ENCODE measurements at places on chromosomes 12 and 14. TPM values are rescaled to one million over a fixed set of nuclear protein-coding genes. Genes with fewer than 3 reads are reported as not detected.

Gene GDF3
- total RNA-seq, result not detected

Gene CEP128
- total RNA-seq, result 35.7 TPM

Gene ITGB7
- not detected for total RNA-seq

Gene GLIPR1L2
- not detected for total RNA-seq

Gene KRT8
- 16.2 TPM for total RNA-seq

Gene CCDC197
- not detected for total RNA-seq

DNA sequence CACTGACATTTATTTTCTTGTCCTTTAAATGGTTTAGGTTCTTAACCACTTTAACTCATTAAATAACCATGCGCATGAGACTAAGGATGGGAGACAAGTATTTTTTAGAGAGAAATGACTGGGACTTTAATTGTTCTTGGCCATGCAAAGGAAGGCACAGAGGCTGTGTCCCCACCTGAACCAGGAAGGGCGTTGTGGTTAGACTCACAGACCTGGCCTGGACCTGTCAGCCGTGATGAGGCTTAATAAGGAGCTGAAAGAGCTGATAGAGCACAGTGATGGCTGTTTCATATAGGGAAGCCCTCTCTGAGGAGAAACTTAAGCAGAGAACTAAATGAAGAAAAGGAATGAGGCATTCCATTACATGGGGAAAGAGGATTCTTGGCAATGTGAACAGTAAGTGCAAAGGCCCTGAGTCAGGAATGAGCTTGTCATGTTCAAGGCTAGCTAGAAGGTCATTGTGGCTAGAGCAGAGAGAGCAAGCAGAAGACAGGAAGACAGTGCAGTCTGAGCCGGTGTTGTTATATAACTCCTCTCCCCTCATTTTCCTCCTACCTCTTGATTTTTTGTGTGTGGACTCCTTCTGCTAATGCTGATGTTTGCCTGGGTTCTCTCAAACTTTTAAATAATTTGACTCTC lies 74.4 kb upstream of the ANO4 start:
- H3K36me3 ChIP-seq, result no peaks in the 10 kb centered on the region
- no peaks in the 10 kb centered on the region for H3K4me1 ChIP-seq
- no peak overlapping the region for H3K4me3 ChIP-seq
- no peak overlapping the region for H3K27ac ChIP-seq
- DNase-seq, result no peak

DNA sequence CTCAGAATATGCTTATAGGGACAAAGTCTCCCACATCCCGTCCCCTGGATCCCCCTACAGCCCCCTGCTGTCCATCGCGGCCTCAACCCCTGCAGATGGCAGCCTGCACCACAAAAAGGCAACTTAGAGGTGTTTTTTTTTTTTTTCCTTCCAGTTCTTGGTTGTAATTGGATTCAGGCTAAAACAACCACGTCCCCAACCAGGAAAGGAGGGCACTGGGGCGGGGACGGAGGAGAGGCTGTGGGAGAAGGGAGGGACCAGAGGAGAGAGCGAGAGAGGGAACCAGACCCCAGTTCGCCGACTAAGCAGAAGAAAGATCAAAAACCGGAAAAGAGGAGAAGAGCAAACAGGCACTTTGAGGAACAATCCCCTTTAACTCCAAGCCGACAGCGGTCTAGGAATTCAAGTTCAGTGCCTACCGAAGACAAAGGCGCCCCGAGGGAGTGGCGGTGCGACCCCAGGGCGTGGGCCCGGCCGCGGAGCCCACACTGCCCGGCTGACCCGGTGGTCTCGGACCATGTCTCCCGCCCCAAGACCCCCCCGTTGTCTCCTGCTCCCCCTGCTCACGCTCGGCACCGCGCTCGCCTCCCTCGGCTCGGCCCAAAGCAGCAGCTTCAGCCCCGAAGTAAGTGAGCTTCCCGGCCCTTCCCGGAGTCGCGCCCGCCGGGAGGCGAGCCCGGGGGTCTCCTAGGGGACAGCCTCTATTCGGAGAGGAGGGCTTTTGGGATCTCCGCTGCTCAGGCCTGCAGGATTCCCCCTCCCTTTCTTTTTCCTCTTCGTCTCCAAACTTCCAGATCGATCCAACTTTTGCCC lies at the start of gene MMP14:
Gene MMP14, plus strand, starts transcription at position 285 of the 813 bp plus-strand sequence. Its CDS starts 233 bp downstream, at position 518.
- peaks cover 24% of the 10 kb centered on the region for H3K36me3 ChIP-seq
- H3K4me1 ChIP-seq, result peaks cover 20% of the 10 kb centered on the region
- peak within 1 kb of the TSS; percentile 79 for H3K4me3 ChIP-seq
- no peaks in the 10 kb centered on the region for H3K27me3 ChIP-seq
- DNase-seq, result peak; percentile 83
- peak within 1 kb of the TSS; percentile 89 for H3K27ac ChIP-seq

- H3K4me1 ChIP-seq, result no peaks in the 10 kb centered on the region
- no peak for DNase-seq
- no peaks in the 10 kb centered on the region for H3K27me3 ChIP-seq
- no peak overlapping the region for H3K27ac ChIP-seq
Observed at GRCh38 chr14:94111276-94112095, 950 bp downstream of the IFI27 start.

DNA sequence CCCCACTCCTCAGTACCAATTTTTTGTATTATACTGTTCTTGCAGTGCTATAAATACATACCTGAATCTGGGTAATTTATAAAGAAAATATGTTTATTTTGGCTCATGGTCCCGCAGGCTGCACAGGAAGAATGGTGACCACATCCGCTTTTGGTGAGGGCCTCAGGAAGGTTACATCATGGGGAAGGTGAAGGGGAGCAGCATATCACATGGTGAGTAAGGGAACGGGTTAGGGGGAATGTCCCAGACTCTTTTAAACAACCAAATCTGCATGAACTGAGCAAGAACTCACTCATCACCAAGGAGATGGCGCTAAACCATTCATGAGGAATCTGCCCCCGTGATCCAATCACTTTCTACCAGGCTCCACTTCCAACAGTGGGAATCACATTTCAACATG lies 40.0 kb downstream of the OSBPL8 start:
- H3K4me3 ChIP-seq, result no peak overlapping the region
- H3K36me3 ChIP-seq, result peaks cover 4% of the 10 kb centered on the region
- DNase-seq, result no peak

- no peaks in the 10 kb centered on the region for H3K4me1 ChIP-seq
- H3K4me3 ChIP-seq, result no peak overlapping the region
- no peak for DNase-seq
- peaks cover 5% of the 10 kb centered on the region for H3K36me3 ChIP-seq
- H3K27me3 ChIP-seq, result no peaks in the 10 kb centered on the region
Observed at GRCh38 chr12:106499628-106500027, 83.2 kb upstream of the RFX4 start.

- peaks cover 70% of the 10 kb centered on the region for H3K27me3 ChIP-seq
- no peaks in the 10 kb centered on the region for H3K36me3 ChIP-seq
- no peak overlapping the region for H3K27ac ChIP-seq
- no peaks in the 10 kb centered on the region for H3K4me1 ChIP-seq
- DNase-seq, result no peak
Observed at GRCh38 chr12:5439788-5440300, 7.9 kb downstream of the NTF3 start.

GRCh38 chr14:100072783-100073346 lies 7.6 kb downstream of the EVL start:
- H3K27me3 ChIP-seq, result no peaks in the 10 kb centered on the region
- H3K36me3 ChIP-seq, result no peaks in the 10 kb centered on the region
- H3K4me1 ChIP-seq, result peaks cover 7% of the 10 kb centered on the region
- DNase-seq, result no peak

DNA sequence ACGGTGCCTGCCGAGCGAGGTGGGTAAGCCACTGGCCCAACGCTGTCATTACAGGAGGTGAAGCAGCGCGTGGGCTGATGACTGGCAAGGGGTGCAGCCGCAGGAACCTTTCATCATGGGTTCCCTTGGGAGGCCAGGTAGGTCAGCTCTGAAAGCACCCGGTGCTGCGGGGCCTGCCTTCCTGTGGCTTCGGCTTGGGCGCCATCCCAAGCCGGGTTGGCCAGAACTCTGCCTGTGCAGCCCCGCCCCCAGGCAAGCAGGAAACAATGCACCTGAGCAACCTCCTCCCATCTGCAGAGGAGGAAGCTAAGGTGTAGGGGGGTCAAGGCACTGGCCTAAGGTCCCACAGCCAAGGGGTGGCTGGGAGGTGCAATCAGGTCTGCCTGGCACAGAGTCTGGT lies 20.0 kb upstream of the HHIPL1 start:
- no peak for DNase-seq
- no peak overlapping the region for H3K27ac ChIP-seq
- H3K36me3 ChIP-seq, result no peaks in the 10 kb centered on the region
- H3K4me3 ChIP-seq, result no peak overlapping the region
- H3K4me1 ChIP-seq, result peaks cover 5% of the 10 kb centered on the region

All from A673 (cell line).